ENCODE measurements at places on chromosomes 7 and 10. TPM values are rescaled to one million over a fixed set of nuclear protein-coding genes. Genes with fewer than 3 reads are reported as not detected.

C10orf105 gene
- 0.23 TPM for polyA plus RNA-seq

TRIM74 gene
- polyA plus RNA-seq: not detected

SORCS1 gene
- polyA plus RNA-seq: not detected

ZNF488 gene
- polyA plus RNA-seq: not detected

PNLIPRP3 gene
- not detected for polyA plus RNA-seq

IL15RA gene
- 19.8 TPM for polyA plus RNA-seq

TNS3 gene
- not detected for polyA plus RNA-seq

OR2A42 gene
- polyA plus RNA-seq: not detected

SYCE1 gene
- polyA plus RNA-seq: 0.33 TPM

ABCC2 gene
- 0.14 TPM for polyA plus RNA-seq

FHIP2A gene
- polyA plus RNA-seq: 11.6 TPM

PRPS1L1 gene
- not detected for polyA plus RNA-seq

NPSR1 gene
- not detected for polyA plus RNA-seq

OR6B1 gene
- polyA plus RNA-seq: not detected

IFIT1B gene
- 0.14 TPM for polyA plus RNA-seq

BHLHA15 gene
- polyA plus RNA-seq: not detected

GPR26 gene
- polyA plus RNA-seq: not detected

HOXA1 gene
- 0.75 TPM for polyA plus RNA-seq

CNNM1 gene
- not detected for polyA plus RNA-seq

SYT15 gene
- 0.05 TPM for polyA plus RNA-seq

ZNF804B gene
- polyA plus RNA-seq: not detected

MRC1 gene
- polyA plus RNA-seq: not detected

GPR15LG gene
- not detected for polyA plus RNA-seq

KLF14 gene
- polyA plus RNA-seq: not detected

PLXNA4 gene
- polyA plus RNA-seq: 0.05 TPM

ENO4 gene
- polyA plus RNA-seq: not detected

GDF2 gene
- not detected for polyA plus RNA-seq

HOXA3 gene
- not detected for polyA plus RNA-seq

OPALIN gene
- polyA plus RNA-seq: not detected

PTF1A gene
- not detected for polyA plus RNA-seq

COL17A1 gene
- polyA plus RNA-seq: not detected

RNLS gene
- polyA plus RNA-seq: 4.0 TPM

LIPK gene
- polyA plus RNA-seq: not detected

DOCK1 gene
- polyA plus RNA-seq: not detected

ARHGAP22 gene
- polyA plus RNA-seq: not detected

PDLIM1 gene
- polyA plus RNA-seq: 11.7 TPM

COPG2 gene
- polyA plus RNA-seq: 1.4 TPM

FXYD4 gene
- polyA plus RNA-seq: not detected

RASSF4 gene
- polyA plus RNA-seq: 0.85 TPM

SSC4D gene
- polyA plus RNA-seq: 0.17 TPM

CLRN3 gene
- not detected for polyA plus RNA-seq

IGFBP3 gene
- polyA plus RNA-seq: 11.1 TPM

Measured in CD8-positive, alpha-beta memory T cell (primary cell).